ENCODE measurements at places on chromosomes 16 and 17. TPM values are rescaled to one million over a fixed set of nuclear protein-coding genes. Genes with fewer than 3 reads are reported as not detected.
A peak's percentile ranks its signal among the peaks of the same experiment; 100 is the strongest.

GRCh38 chr17:69326377-69327059, 415 bp downstream of the ABCA5 start:
- H3K27me3 ChIP-seq: no peaks in the 10 kb centered on the region
- no peaks in the 10 kb centered on the region for H3K36me3 ChIP-seq
- peak overlapping the region; percentile 71 for H3K27ac ChIP-seq
- H3K4me3 ChIP-seq: peak overlapping the region; percentile 76
- DNase-seq: no peak
- H3K4me1 ChIP-seq: no peaks in the 10 kb centered on the region

The CMIP gene
- 41.7 TPM for total RNA-seq

DNA sequence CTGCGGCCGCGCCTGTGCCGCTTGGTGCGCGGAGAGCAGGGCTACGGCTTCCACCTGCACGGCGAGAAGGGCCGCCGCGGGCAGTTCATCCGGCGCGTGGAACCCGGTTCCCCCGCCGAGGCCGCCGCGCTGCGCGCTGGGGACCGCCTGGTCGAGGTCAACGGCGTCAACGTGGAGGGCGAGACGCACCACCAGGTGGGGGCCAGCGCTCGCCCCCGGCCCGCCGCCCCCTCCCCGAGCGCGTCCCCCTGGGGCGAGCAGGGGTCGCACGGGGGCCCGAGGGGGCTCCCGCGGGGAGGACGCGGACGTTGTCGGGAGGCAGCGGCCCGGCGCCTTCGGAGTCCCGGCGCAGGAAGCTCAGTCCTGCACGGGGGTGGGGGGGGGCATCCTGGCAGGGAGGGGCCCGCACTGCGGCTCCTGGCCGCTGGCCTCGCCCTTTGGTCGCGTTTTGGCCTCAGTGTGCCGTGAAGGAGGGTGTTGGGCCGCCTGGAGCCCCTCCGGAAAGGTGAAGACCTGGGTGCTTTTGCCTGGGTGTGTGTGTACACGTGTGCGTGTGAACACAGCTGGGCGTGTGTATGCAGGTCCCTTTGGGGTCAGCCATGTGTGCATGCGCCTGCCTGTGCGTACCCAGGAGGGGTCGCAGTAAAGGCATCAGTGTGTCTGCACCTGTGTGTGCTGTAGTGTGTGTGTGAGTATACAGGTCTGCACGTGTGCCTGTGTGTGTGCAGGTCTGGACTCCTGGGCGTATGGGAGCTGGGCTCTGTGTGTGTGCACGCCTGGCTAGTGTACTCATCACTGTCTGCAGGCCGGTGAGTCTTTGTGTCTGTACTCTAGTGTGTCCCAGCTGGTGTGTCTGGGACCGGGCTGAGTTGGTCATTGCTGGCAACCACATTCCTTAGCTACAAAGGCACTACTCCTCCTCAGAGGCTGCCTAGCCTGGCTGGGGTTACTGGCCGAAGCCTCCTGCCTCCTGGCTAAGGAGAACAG, 615 bp downstream of the NHERF2 start:
- H3K27me3 ChIP-seq: peaks cover 11% of the 10 kb centered on the region
- H3K4me1 ChIP-seq: peaks cover 7% of the 10 kb centered on the region
- no peak for DNase-seq

DNA sequence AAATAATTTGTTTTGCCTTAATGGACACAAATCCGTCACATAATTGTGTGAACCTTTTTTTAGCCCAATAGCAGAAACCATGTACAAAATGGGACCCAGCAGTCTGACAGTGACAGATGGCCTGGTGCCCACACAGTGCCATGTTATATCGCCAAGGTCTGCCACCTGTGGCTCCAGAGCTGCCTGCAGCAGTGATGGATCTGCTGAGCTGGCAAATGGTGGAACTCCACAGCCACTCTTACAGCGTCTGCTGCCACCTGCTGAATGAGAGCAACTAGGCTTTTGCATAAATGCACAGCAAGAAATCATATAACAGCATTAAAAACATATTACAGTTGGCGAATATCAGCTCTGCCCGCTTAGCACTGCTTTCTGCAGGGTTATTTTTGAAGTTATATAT, 59.4 kb downstream of the NUP93 start:
- no peak overlapping the region for H3K27ac ChIP-seq
- no peaks in the 10 kb centered on the region for H3K4me1 ChIP-seq
- no peaks in the 10 kb centered on the region for H3K36me3 ChIP-seq
- DNase-seq: no peak
- no peak overlapping the region for H3K4me3 ChIP-seq

- no peak overlapping the region for H3K27ac ChIP-seq
- peaks cover 31% of the 10 kb centered on the region for H3K4me1 ChIP-seq
- H3K36me3 ChIP-seq: no peaks in the 10 kb centered on the region
- no peaks in the 10 kb centered on the region for H3K27me3 ChIP-seq
Observed at GRCh38 chr17:68441070-68441770, 16.1 kb downstream of the WIPI1 start.

GRCh38 chr17:31629696-31630470, 229.2 kb downstream of the COPRS start:
- H3K27ac ChIP-seq: no peak overlapping the region
- H3K36me3 ChIP-seq: no peaks in the 10 kb centered on the region
- H3K27me3 ChIP-seq: no peaks in the 10 kb centered on the region
- no peak for DNase-seq
- no peak overlapping the region for H3K4me3 ChIP-seq

- no peaks in the 10 kb centered on the region for H3K4me1 ChIP-seq
- H3K36me3 ChIP-seq: no peaks in the 10 kb centered on the region
- no peak overlapping the region for H3K27ac ChIP-seq
- no peak for DNase-seq
- no peak overlapping the region for H3K4me3 ChIP-seq
- no peaks in the 10 kb centered on the region for H3K27me3 ChIP-seq
Observed at GRCh38 chr17:83132251-83133081, 53.1 kb downstream of the METRNL start.

DNA sequence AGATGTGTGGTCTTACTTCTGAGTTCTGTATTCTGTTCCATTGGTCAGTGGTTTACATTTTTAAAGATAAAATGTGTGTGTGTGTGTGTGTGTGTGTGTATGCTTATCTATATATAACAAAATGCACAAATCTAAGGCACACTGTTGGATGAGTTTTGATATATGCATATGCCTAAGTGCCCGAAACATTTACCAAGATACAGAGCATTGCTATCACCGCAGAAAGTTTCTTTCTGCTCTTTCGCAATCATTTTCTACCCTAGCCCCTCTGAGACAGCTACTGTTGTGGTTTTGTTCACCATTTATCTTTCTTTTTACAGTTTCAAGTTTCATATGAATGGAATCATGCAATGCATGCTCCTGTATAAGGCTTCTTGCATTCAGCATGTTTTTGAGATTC, 97.0 kb downstream of the MRTFB start:
- H3K4me1 ChIP-seq: no peaks in the 10 kb centered on the region
- H3K36me3 ChIP-seq: no peaks in the 10 kb centered on the region
- no peaks in the 10 kb centered on the region for H3K27me3 ChIP-seq
- DNase-seq: no peak

GRCh38 chr17:18224387-18225120, 881 bp upstream of the LLGL1 start:
- no peak overlapping the region for H3K27ac ChIP-seq
- H3K4me3 ChIP-seq: no peak overlapping the region
- no peaks in the 10 kb centered on the region for H3K36me3 ChIP-seq
- peaks cover 10% of the 10 kb centered on the region for H3K4me1 ChIP-seq
- no peaks in the 10 kb centered on the region for H3K27me3 ChIP-seq
- DNase-seq: no peak

The PRSS33 gene
- not detected for total RNA-seq

The INCA1 gene
- total RNA-seq: 0.29 TPM

GRCh38 chr17:75846692-75847613, 2.7 kb upstream of the UNC13D start:
- no peak overlapping the region for H3K27ac ChIP-seq
- H3K27me3 ChIP-seq: no peaks in the 10 kb centered on the region
- H3K4me1 ChIP-seq: peaks cover 14% of the 10 kb centered on the region
- no peak overlapping the region for H3K4me3 ChIP-seq
- peaks cover 3% of the 10 kb centered on the region for H3K36me3 ChIP-seq
- DNase-seq: no peak

DNA sequence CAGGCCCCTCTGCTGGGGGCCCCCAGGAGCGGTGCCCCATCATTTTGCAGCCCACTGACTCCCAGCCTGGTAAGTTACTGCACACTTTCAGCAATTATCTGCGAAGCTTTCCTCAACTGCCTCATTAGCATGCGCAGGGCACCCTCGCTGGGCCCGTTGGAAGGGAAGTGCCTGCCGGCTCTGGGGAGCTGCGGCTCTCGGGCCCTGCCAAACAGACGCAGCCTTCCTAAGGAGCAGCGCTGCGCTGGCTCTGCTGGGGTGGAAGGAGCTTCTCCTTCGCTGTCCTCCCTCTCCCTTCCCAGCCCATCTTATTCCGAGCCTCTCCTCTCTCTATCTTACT, 71.0 kb downstream of the RBBP6 start:
- H3K36me3 ChIP-seq: no peaks in the 10 kb centered on the region
- DNase-seq: no peak
- peaks cover 3% of the 10 kb centered on the region for H3K27me3 ChIP-seq
- H3K4me1 ChIP-seq: no peaks in the 10 kb centered on the region

- no peak overlapping the region for H3K27ac ChIP-seq
- peaks cover 9% of the 10 kb centered on the region for H3K4me1 ChIP-seq
- no peaks in the 10 kb centered on the region for H3K27me3 ChIP-seq
- no peak overlapping the region for H3K4me3 ChIP-seq
Observed at GRCh38 chr17:21089145-21089544, 37.6 kb upstream of the DHRS7B start.

DNA sequence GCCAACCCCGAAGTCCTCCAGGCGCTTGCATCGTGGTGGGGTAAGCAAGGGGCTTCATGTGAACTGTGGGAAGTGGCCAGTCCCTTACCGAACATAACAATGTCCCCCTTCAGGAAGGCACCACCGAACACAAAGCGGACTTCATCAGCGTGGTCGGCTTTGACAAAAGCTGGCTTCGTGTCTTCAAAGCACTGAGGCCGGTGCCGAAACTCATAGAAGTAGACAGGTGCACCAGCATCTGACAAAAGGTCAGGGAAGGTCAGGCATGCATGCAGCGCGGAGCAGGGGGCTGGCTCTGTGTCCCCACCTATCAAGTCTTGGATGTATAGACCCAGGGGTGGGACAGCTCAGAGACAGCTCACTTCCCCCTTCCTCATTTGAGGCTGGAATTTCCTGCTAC, 16.6 kb upstream of the CES1 start:
- H3K36me3 ChIP-seq: no peaks in the 10 kb centered on the region
- no peaks in the 10 kb centered on the region for H3K27me3 ChIP-seq
- H3K27ac ChIP-seq: no peak overlapping the region
- H3K4me1 ChIP-seq: no peaks in the 10 kb centered on the region

DNA sequence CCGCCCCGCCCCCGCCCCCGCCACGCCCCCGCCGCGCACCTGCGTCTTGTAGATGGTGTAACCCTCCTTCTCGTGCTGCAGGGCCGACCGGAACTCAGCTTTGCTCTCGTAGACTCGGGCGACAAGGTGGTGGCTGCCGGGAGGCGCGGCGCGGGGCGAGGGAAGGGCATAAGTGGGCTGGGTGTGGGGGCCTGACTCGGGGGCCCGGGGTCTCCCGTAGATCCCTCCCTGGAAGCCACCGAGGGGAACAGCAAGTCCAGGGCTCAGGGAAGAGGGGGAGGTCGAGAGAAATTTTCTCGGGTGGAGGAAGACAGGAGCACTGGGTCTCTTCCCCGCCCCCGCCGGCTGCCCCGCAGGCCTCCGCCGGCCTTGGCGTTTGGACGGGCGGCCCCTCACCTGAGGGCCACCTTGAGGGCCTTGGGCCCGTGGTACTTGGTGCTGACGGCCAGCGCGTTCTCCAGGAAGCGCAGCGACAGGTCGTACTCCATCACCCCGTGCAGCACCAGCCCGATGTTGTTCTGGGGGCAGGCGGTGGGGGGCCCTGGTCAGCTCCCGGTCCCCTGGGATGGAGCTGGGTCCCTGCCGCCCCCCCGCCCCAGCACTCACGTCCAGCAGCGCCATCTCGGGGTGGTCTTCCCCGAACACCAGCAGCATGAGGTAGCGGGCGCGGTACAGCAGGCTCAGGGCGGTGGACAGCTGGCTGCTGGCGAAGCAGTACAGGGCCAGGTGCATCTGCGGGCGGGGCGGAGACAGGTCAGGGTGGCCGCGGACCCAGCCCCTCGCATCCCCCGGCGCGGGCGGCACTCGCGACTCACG, 19.4 kb downstream of the CLUH start:
- H3K36me3 ChIP-seq: peaks cover 44% of the 10 kb centered on the region
- no peak for DNase-seq
- no peak overlapping the region for H3K4me3 ChIP-seq
- no peaks in the 10 kb centered on the region for H3K27me3 ChIP-seq

The LRRC46 gene
- total RNA-seq: 0.53 TPM

GRCh38 chr17:33583518-33584417, 290.7 kb upstream of the ASIC2 start:
- no peak overlapping the region for H3K27ac ChIP-seq
- H3K4me3 ChIP-seq: no peak overlapping the region
- H3K27me3 ChIP-seq: no peaks in the 10 kb centered on the region
- no peaks in the 10 kb centered on the region for H3K4me1 ChIP-seq
- DNase-seq: no peak
- no peaks in the 10 kb centered on the region for H3K36me3 ChIP-seq

The PMP22 gene
- 0.35 TPM for total RNA-seq

DNA sequence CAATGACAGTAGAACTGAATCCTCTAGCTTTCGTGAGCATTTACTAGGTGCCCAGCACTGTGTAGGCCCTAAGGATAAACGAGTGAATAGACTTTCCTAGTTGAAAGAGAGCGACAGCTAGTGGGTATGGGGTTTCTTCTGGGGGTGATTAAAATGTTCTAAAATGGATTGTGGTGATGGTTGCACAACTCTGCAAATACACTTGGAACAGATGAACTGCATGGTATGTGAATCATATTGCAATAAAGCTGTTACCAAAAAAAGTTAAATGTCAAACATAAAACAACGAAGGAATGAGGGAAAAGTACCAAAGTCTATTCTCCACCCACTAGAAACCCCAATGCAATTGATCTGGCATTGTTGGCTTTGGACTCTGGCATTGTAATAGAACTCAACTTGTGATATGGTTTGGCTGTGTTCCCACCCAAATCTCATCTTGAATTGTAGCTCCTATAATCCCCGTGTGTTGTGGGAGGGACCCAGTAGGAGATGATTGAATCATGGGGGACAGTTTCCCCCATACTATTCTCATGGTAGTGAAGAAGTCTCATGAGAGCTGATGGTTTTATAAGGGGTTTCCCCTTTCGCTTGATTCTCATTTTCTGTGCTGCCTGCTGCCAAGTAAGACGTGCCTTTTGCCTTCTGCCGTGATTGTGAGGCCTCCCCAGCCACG, 70.5 kb downstream of the MARF1 start:
- H3K27me3 ChIP-seq: no peaks in the 10 kb centered on the region
- no peaks in the 10 kb centered on the region for H3K36me3 ChIP-seq
- DNase-seq: no peak
- no peak overlapping the region for H3K27ac ChIP-seq

The CARD14 gene
- not detected for total RNA-seq

DNA sequence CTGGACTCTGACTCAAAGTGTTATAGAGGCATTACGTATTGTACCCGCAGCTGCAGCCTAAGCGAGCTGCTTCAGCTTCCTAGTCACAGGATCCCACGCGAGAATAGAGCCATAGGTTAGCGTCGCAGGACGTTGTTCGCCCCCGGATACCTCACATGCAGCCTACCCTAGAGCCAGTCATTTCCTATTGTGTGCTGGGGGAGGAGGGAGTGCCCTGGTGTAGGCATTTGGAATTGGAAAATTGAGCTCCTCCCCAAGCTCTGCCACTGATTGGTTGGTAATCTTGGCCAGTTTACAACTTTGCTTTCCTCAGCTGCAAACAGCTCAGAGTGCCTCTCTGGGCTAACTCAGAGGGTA, 530 bp downstream of the NAA60 start:
- H3K27ac ChIP-seq: peak overlapping the region; percentile 75
- H3K4me1 ChIP-seq: no peaks in the 10 kb centered on the region
- no peaks in the 10 kb centered on the region for H3K27me3 ChIP-seq
- no peaks in the 10 kb centered on the region for H3K36me3 ChIP-seq
